ENCODE measurements at places on chromosomes 4 and X.

DNA sequence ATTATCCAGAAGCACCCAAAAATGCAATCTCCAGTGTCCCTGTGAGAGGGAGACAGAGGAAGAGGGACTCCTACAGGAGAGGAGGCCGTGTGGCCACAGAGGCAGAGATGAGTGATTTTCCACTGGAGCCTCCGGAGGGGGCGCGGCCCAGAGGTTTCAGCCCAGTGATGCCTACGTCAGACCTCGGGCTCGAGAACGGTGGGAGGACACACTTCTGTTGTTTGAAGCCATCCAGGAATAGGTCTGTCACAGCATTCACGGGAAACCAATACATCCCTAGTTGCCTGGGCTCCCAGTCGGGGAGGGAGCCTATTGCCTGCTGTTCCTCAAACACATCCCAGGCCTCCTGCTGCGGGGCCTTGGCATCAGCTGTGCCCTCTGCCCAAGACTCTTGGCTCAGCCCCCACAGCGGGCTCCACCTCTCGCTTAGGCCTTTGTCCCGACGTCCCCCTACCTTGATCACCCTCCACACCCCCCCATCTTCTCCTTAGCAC is 39.2 kb upstream of the HMX1 start:
- DNase-seq: no peak

DNA sequence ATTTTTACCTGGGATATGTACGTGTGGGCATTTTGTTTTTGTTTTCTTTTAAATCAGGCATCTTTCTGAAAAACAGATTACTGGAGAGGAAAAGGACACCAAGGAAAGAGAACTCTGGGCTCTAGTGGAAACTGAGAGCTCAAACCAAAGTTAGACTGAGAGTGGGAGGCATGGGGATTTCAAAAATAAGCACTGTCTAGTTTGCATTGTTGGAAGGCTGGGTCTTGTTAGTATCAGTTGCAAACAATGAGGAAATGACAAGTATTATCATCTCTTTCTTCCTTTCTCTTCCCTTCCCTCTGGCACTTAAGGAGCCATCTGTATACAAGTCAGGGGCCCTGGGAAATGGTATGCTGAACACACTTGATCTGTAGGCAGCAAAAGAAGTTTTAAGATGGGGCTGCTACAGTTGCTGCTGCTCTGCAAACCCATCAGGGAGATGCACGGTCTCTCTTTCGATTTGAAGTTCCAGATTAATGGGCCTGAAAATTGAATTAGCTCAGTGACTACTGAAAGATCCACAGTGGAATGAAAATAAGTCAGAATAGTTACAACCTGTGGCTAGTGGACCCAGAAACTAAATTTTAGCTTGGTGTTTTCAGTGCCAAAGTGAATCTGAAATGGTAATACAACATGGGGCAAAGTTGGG is 48.0 kb upstream of the GRXCR1 start:
- no peak for DNase-seq

- DNase-seq: no peak
Measured at GRCh38 chr4:115332078-115332477, 218.7 kb upstream of the NDST4 start.

DNA sequence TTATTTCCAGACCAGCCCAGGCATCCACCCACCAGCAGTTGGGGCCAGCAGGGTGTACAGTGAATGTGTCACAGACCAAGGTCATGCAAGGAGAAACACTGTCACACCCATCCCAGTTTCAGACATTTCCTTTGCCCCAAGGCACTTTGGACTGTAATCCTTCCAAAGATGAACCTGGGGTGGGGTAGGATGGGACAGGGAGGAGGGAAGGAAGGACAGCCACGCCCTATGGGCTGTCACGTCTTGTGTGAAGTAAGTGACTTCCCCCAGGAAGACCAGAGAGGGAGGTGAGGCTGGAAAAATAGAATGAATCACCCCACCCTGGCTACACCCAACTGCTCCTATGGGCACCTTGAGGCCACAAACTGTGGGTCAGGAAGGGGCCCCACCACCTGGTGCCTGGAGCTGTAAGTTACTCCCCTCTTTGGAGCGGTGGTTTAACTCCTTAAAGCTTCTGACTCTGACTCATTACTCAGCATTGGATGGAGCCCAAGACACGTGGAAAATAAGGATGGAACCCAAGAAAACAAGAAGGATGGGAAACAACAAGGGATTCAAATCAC is 349.9 kb upstream of the KLF3 start:
- DNase-seq: no peak

GRCh38 chr4:17241835-17242234 is 270.1 kb downstream of the QDPR start:
- no peak for DNase-seq

GRCh38 chr4:144223149-144223548 is 82.6 kb upstream of the GYPA start:
- no peak for DNase-seq

- no peak for DNase-seq
Measured at GRCh38 chrX:140318296-140318695, 186.6 kb downstream of the SOX3 start.

- no peak for DNase-seq
Measured at GRCh38 chr4:174874898-174875297, 43.3 kb upstream of the ADAM29 start.
